ENCODE measurements at places on chromosomes 11 and 22. TPM values are rescaled to one million over a fixed set of nuclear protein-coding genes. Genes with fewer than 3 reads are reported as not detected.

Gene PIWIL4
- 2.1 TPM for total RNA-seq

DNA sequence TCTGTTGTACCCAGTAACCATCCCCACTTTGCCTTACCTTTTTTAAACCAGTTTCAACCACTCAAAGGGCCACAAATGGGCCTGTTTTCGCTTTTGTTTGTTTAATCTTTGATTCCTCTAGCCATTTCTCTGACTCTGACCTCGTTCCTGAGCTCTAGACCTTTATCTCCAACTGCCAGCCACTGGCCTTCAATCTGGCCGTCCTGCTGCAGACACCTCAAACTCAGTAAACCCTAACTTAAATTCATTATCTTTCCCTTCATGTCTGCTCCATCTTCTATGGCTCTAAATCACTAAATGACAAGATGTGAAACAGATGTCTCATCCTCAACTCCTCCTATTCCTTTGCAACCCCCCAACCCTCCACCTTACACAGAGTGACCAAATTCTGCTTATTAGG, 1.3 kb upstream of the GDPD4 start:
- DNase-seq: no peak

DNA sequence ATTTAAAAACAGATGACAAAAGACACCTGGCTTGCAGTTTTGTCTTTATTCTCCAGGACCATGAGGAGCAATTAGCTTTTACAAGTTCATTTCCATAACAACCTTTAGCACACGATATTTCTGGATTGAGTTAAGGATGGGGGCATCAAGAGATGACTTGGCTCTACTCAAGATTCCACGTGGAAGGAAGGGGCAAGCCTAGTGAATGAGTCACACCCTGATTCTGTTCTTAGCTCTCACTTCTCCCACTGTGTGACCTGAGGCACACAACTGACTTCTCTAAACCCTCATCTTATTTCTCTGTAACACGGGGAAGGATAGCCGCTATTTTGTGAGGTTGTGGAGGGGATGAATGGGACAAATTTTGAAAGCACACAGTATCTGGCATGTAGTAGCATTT, 185.5 kb downstream of the KIRREL3 start:
- DNase-seq: no peak

GRCh38 chr22:32482708-32483107, 8.1 kb downstream of the FBXO7 start:
- no peak for DNase-seq

DNA sequence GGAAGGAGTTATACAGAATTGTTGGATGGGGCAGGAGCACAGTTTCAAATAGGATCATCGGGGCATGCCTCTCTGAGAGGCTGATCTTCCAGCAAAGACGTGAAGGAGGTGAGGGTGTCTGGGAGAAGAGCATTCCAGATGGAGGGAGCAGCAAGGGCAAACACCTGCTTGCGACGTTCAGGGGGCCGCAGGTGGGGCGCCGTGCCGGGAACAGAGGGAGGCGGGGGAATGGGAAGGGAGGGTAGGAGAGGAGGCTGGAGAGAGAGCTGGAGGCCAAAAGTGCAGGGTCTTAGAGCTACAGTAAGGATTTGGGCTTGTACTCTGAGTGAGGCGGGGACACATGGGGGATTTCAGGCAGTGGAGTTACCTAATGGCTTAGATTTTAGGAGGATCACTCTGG, 13.6 kb downstream of the APOL5 start:
- DNase-seq: no peak

Data from gastrocnemius medialis (tissue), 4 donors.